Astrocyte of the cerebellum (primary cell): ENCODE measurements at places on chromosomes 4 and X.

GRCh38 chr4:88803600-88804096 lies 106.0 kb upstream of the NAP1L5 start:
- DNase-seq = peak; percentile 79

GRCh38 chr4:188132232-188132631 lies 7.0 kb upstream of the TRIML1 start:
- no peak for DNase-seq

GRCh38 chrX:44891642-44892041 lies 18.7 kb downstream of the KDM6A start:
- DNase-seq = no peak

GRCh38 chr4:147813973-147814372 lies 82.1 kb downstream of the ARHGAP10 start:
- no peak for DNase-seq

GRCh38 chr4:101954975-101955678 lies 164.6 kb downstream of the BANK1 start:
- no peak for DNase-seq

DNA sequence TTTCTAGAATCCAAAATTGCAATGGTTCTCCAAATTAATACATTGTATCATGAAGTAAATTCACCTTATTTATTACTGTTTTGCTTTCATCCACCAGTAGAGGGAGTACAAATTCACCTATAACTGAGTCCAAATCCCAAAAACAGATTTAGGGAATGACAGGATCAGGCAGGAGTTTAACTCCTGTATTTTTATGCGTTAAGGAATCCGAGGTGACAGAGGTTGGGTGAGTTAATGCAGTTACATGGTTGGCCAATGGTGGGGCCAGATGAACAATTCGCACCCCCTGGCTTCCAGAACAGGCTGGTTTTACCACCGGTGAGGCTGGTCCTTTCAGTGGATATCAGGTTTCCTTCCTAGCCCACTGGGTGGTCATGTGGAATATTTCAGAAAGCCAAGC lies 82.4 kb downstream of the MTNR1A start:
- DNase-seq = peak; percentile 23

DNA sequence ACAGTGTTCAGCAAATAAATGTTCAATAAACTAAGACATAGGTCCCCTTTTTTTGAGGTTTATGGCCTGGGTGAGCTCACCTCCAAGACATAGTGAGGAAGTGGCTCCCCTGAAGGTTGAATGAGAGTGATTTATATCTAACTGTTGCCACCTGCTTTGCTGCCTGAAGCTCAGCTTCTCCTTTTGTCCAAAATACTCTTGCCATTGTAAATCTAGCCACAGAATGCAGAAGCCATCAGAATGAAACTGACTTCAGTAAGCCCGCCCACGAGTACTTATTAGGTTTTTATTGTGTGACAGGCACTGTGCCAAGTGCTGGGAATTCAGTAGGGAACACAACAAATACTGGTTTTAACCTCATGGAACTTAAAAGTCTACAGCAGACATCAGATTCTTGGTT lies 18.0 kb downstream of the SPINK2 start:
- DNase-seq = no peak

GRCh38 chr4:67909905-67910584 lies 26.2 kb upstream of the TMPRSS11D start:
- no peak for DNase-seq

DNA sequence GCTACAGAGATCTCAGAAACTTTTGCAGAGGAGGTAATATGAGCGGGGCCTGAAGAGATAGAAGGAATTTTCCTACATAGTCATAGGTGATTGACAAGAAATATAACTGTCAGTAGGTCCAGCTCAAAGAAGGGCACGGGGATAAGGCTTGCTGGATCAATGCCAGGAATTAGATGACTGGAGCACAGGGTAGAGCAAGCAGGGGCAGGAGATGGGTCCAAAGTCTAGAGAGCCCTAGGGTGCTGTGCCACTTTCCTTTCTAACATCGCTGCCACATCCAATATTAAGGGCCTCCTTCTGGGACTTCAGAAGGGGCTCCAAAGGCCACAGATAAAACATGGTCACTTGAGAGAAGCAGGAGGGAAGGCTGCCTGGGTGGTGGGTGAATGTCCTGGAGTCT lies 402.2 kb downstream of the MID1IP1 start:
- no peak for DNase-seq
